SK-MEL-5 (cell line): ENCODE measurements at places on chromosomes 5 and 9. TPM values are rescaled to one million over a fixed set of nuclear protein-coding genes. Genes with fewer than 3 reads are reported as not detected.

The TARS1 gene
- total RNA-seq, result 573 and 595 TPM in 2 replicates

The ACOT12 gene
- total RNA-seq, result 5.7 and 8.5 TPM in 2 replicates

The FBXO4 gene
- total RNA-seq, result 13.0 and 15.7 TPM in 2 replicates

The PCDHA12 gene
- total RNA-seq, result 0.08 and 0.19 TPM in 2 replicates

The C5orf34 gene
- total RNA-seq, result 13.9 and 14.5 TPM in 2 replicates

The MLANA gene
- total RNA-seq, result 3,042 and 3,120 TPM in 2 replicates

The GPR21 gene
- 0.24 and 0.32 TPM in 2 replicates for total RNA-seq

DNA sequence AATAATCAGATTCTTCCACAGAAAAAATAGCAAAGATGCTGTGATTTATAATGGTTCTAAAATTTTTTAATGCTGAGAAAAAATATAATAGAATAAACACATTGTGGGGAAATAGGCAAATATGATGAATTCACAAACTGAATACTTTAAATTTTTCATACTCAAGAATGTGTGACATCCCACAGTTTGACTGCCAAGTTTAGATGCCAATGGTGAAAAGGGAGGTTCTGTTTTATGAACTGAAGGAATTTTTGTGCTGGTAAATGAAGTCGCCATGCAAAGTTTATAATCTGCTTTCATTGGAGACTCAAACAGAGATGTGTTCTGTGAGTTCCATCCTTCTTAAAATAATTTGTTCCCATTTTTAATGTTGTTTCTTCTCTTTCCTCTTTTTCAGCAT is 367.5 kb upstream of the ADAMTS16 start:
- DNase-seq, result no peak

DNA sequence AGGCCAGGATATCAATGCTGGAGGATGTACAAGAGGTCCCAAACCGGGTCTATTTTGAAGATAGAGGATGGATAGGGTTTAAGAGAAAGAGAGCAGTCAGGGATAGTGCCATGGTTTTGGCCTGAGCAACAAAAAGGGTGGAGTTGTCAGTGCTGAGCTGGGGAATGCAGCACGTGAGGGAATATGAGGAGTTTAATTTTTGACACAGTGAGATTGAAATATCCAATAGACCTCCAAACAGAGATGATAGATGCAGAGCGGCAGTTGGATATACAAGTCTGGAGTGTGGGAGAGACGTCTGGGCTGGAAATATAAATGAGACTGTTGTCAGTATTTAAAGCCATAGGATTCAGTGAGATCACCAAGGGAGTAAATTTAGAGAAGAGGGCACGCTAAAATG is 136.7 kb upstream of the EFNA5 start:
- no peak for DNase-seq

- no peak for DNase-seq
These were observed at the start of gene OMD for GRCh38 chr9:92424340-92424739. TSS of gene OMD (minus strand) at chr9:92424471. CDS start at chr9:92417558, 6,913 bp downstream.

DNA sequence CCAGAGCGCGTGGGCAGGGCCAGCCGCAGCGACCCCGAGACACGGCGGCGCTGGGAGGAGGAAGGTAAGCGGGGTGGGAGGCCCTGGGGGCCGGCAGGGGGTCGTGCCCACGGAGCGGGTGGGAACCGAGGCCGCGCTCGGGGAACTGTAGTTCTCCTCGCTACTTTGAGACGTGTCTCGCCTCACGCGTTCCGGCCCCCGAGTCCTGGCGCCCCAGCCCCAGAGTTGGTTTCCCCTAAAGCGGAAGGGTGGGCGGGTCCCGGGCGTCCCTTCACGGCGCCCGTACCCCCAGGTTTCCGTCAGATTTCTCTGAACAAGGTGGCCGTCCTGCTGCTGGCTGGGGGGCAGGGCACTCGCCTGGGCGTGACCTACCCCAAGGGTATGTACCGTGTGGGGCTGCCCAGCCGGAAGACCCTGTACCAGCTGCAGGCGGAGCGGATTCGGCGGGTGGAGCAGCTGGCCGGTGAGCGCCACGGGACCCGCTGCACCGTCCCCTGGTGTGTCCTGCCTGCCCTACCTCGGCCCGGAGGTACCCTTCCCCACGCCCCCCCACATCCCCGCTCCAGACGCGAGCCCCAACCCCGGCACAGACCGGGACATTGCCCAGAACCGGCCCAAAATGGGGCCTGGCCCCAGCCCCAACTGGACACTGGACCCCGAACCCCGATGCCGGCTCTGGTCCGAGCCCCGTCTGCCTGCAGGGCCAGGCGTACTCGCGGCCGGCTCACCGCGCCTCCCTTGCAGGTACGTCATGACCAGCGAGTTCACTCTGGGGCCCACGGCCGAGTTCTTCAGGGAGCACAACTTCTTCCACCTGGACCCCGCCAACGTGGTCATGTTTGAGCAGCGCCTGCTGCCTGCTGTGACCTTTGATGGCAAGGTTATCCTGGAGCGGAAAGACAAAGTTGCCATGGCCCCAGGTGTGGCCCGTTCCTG is 709 bp downstream of the UAP1L1 start:
- DNase-seq, result no peak

GRCh38 chr5:112729630-112730029 is 8.1 kb upstream of the APC start:
- DNase-seq, result no peak

- peak; percentile 99 for DNase-seq
These were observed 217.6 kb upstream of the ANKRD55 start for GRCh38 chr5:56450766-56451165.

DNA sequence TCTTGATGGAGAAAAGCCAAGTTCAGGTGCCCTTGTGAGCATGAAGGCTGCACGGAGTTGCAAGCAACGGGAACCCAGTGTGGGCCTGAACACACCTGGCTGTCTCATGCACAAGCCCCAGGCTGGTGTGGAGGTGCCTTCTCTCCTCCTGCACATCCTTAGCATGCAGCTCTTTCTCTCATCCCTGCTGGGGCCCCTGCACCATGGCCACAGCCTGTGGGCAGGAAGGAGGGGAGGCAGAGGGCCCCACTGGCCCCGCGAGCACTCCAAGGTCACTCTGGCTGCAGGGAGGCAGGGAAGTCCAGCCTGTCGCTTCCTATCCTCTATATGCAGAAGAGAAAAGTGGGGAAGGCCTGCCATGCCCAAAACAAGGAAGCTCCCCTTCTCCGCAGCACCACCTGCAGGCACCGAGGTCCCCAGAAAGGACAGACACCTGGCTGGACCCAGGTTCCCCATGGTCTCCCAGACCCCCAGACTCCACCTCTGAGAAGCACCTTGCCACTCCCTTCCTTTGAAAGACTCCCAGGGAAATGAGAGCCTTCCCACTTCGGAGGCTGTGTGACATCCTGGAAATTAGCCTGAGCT is 18.6 kb downstream of the STKLD1 start:
- DNase-seq, result no peak

DNA sequence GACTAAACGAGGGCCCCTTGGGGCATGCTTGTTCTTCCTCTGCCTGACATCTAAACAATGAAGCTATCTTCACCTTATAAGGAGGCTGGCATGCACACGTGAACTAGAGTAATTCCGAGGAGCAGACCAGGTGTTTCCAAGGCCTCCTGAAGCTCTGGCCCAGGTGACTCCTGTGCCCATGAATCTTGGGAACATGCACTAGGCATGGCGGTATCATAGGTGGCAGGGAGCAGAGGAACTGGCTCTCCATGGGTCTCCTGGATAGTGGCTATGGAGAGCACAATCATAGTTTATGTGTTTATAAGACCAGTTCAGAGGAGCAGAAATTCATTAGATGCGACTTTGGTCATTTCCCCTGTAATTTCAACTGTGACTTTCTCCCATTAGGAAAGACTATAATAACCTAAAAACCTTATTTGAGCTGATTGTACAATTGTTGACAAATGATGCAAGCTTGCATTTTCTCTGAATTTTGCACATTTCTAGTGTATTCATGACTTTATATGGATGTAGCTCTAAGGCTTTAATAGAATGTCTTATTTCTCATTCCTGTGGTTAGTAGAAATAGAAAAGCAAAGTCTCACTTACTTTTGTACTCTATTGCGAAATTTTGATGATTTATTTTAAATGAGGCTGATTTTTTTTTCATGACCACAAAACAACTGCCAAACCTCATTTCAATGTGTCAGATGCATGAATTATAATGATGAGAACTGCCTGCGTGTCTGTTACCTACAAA is 135.3 kb upstream of the RPS23 start:
- no peak for DNase-seq

GRCh38 chr5:85784746-85785145 is 833.0 kb upstream of the COX7C start:
- DNase-seq, result no peak

DNA sequence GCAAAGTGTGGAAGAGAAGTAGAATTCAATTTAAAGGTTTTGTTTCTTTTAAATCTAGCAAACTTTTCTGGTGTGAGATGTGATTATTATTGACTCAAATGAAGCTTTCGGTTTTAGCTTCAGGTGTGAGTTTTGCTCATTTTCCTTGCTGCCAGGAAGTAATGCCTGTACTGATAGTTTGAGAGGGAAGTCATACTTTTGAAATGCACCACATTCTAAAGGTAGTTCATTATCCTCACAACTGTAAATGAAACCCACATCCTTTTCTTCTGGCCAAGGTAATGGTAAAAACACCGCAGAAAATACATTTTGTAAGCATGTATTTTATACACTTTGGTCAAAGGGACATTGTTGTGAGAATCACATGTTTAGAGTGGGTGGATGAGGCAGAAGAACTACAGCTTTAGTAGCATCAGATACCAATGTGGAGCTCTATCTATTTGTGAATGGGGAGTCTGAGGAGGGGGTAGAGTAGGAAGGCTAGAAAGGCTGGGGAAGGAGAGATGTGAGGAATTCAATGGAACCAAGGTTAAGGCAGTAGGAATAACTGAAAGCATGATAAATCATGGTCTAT is 167.0 kb upstream of the CDKN2B start:
- no peak for DNase-seq

DNA sequence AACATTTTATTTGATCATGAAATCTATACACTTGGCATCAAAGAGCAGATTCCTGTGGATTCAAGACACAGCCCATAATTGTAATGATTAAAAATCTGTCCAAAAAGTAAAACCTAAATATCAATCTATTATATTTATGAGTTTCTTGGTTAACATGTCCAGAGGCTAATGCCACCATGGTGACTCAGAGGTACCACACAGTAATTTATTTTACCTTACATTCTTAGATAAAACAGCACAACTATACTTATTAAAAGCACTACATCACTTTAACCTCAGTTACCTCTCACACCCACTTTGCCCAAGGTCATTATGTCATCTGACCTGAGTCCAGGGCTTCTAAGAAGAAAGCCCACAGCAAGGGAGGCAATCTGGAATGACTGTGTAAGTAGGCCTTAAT is 519.2 kb downstream of the RASEF start:
- no peak for DNase-seq

GRCh38 chr5:4196744-4197143 is 601.1 kb downstream of the IRX1 start:
- DNase-seq, result no peak
